ENCODE measurements at places on chromosomes 3 and 15.

DNA sequence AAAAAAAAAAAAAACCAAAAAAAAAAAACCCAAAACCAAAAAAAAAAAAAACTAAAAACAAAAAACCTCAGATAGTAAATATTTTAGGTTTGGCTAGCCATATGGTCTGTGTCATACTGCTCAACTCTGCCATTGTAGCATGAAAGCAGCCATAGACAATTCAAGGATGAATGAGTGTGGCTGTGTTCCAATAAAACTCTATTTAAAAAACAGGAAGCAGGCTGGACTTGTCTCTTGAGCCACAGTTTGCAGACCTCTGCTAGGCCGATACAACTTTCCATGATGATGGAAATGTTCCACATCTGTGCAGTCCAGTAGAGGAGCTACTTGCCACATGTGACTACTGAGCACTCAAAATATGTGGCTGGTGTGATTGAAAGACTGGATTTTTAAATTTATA, 11.1 kb downstream of the EFCAB12 start:
- no peak for DNase-seq

- no peak for DNase-seq
Observed at GRCh38 chr3:117526470-117527079, 817.0 kb downstream of the TUSC7 start.

GRCh38 chr15:97728791-97729190, 231.7 kb upstream of the ARRDC4 start:
- no peak for DNase-seq

DNA sequence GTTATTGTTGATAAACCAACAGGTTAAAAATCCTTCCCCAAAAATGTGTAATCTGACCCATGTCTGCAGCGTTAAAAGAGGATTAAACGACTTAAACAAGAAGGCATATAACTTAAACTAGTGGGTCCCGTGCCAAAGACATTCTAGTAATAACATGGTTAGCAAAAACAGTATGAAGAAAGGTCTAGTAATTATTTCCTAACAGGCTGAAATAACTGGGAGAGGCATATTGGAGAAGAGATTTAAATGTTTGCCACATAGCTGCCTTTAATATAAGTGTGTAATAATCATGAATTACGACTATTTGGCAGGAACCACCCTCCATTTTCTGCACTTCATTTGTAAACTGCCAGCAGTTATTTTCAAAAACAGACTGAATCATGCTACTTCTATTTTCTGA, 67.7 kb upstream of the CSPG5 start:
- DNase-seq = no peak

- DNase-seq = no peak
Observed at GRCh38 chr3:70919091-70919490, 606.7 kb upstream of the MDFIC2 start.

DNA sequence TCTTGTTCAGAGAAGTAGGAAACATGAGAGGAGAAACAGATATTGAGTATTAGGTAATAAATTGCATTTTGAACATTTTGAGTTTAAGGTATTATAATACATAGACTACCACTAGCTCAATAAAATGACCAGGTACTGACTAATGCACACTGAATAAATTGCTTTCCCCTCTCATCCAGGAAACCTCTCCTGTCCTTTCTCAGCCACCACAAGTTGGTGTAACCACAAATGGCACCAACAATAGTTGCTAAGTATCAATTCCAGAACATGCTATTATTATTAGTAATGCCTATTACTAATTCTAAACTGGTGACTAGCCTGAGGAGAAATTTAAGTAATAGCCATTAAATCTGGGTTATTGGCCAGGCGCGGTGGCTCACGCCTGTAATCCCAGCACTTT, 47.3 kb upstream of the XRN1 start:
- DNase-seq = no peak

GRCh38 chr3:8266730-8267131, 234.9 kb upstream of the LMCD1 start:
- DNase-seq = no peak

- DNase-seq = no peak
Observed at GRCh38 chr3:128296469-128297251, 143.4 kb downstream of the EEFSEC start.

DNA sequence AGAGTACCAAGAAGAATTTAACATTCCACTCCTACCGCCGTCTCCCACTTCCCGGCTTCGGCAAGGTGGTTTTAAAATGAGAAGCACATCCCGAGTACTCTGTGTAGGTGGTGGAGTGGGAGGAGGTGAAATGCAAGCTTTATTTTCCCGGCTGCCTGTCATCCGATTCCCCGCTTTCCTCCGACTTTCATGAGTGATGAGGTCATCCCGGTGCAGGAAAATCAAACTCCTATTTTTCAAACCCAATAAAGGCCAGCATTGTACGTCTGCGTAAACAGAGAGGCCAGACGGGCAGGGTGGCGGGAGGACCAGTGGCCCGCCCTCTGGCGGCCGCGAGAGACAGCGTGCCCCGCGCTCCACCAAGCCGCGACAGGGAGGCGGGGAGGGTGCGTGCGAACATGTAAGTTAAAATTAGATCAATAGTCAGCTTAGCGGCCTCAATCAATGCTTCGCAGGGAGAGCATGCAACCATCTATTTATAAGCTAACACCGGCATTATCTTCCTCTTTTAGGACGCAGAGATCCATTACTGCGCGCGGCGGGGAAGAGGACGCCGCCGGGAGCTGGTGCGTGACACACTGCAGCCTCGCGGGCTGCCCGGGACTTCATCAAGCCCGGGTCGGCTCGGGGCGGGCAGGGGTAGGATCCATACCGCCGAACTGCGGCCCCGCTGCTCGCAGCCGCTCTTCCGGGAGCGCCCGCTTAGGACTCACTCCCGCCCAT, 163.3 kb downstream of the CD47 start:
- DNase-seq = peak; percentile 43

DNA sequence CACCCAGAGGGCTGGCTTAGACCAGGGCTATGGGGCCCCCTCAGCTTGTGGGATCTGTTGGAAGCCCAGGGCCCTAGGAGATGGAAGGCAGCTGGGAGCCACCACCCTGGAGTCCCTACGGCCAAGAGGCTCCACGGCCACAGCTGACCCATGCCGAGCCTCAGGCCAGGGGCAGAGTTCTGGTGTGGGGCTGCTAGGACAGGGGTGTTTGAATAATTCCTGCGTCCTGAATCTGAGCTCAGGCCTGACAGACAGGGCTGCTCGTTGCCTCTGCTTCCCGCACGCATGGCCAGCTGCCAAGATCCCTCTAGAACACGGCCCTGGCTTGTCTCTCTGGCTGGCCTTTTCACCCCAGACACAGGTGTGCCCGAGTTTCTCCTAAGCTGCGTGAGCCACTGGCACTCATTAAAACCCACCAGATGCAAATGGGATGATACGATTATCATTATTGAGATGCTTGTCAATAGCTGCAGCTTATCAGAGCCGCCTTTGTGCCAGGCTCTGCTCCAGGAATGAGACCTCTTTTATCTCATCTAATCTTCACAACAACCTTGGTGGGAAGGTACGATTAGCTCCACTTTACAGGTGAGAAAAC, 70.2 kb downstream of the EFCAB12 start:
- DNase-seq = no peak

DNA sequence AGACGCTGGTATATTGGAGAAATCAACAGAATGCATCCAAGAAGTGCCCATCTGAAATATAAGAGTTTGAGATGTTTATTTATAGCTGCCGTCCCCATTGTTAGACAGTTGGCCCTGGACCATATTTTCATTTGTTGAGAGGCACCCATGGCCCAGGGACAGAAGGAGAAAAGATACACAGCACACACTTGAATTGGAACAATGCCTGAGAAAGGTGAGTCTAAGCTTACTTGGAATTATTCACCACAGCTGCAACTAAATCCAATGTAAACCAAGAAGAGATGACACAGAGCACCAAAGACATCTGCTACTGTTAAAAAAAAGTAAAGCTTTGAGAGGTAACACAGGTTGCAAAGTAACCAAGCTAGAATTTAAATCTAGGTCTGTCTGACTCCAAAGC, 525.5 kb upstream of the NAALADL2 start:
- DNase-seq = no peak
